ENCODE measurements at places on chromosomes 11 and 22.

GRCh38 chr22:22927196-22927887 is 39.7 kb downstream of the IGLL5 start:
- DNase-seq, result no peak

DNA sequence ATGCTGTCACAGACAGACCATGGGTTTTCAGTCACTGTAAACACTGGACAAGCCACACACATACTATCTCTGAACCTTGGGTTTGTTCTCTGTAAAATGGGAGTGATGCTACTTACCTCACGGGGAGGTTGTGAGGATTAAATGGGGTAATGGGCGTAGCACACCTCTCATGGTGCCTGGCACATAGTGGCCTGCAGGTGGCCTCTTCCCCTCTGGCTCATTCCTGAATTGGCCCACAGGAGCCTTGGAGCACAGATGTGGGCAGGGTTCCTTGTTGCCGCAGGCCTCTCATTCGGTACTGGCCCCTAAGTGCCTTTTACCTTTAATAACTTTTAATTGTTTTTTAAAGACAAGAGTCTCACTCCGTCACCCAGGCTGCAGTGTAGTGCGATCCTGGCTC is 11.7 kb downstream of the MICAL2 start:
- no peak for DNase-seq

- no peak for DNase-seq
Measured at GRCh38 chr11:61914471-61915171, 2.7 kb downstream of the RAB3IL1 start.

DNA sequence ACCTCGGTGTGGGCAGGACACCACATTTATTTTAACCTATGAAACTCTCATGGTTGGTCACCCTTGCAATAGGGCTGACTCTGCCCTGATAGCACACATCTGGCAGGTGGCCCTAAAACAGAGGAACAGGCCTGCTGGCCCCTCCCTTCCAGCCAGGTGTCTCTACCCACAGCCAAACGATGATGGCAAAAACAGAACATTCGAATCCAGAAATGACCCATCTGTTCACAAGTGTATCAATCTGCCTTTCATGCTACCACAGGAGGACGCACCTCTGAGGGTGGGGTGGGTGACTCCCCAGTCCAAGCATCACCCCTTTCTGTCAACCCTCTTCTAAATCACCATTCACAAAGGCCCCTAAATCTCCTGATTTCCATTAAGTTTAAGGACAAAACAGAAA is 118.1 kb downstream of the ETS1 start:
- DNase-seq, result no peak

DNA sequence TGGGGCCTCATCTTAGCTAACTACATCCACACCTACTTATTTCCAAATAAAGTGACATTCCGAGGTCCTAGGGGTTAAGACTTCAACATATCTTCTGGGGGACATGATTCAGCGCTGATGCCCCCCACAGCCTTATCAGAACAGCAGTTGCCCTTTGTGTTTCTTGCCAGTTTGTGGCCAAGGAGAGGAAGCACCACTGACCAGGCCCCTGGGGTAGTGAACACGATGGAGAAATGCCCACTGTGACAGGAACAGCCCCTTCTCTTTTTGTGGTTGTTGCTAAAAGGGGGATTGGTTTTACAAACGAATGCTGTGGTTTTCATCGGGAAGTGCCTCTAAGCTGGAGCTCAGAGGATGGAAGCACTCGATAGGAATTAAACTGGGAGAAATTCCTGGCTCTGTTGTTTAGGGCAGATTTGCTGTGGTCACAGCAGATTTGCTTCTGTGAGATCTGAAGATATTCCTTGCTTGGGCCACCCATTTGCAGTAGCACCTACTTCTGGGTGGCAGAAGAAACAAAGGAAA is 88.8 kb downstream of the ABTB2 start:
- no peak for DNase-seq

DNA sequence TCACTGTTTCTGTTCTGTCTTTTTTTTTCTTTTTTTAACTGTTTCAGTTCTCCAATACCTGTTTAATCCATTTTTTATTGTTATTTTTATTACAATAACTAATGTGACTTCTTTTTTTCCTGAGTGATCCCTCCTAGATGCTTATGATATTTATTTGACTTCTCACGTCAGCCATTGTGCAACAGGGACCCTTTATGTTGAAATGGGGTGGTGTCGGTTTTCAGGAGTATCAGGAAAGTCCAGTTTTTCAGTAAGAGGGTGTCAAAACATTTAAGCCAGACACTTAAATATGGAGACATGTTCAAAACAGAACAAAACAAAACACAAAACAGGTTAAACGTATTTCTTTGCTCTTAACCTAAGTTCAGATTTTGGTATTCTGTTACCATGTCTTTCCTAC is 418.8 kb downstream of the DYNC2H1 start:
- DNase-seq, result no peak

GRCh38 chr11:36233204-36233603 is 56.0 kb downstream of the COMMD9 start:
- no peak for DNase-seq

DNA sequence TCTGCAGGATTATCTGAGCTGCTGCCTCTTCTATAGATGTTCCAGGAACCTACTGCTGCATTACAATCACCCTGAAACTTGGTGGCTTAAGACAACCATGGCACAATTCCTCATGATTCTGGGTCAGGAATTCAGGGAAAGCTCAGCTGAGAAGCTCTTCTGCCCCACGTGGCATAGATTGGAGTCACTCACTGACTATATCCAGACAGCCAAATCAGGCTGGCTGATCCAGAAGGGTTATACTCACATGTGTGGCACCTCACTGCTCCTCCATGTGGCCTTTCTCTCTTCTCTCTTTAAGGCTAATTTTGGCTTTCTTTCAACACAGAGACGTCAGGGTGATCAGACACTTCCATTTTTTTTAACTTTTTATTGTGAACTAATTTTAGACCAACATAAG is 125.5 kb downstream of the BBOX1 start:
- no peak for DNase-seq

GRCh38 chr11:58058276-58059006 is 27.7 kb downstream of the OR6Q1 start:
- DNase-seq, result no peak

- peak; percentile 56 for DNase-seq
Measured at GRCh38 chr22:38927033-38927781, 30.2 kb upstream of the APOBEC3A start.

- no peak for DNase-seq
Measured at GRCh38 chr22:46801331-46801811, 38.9 kb downstream of the TBC1D22A start.

DNA sequence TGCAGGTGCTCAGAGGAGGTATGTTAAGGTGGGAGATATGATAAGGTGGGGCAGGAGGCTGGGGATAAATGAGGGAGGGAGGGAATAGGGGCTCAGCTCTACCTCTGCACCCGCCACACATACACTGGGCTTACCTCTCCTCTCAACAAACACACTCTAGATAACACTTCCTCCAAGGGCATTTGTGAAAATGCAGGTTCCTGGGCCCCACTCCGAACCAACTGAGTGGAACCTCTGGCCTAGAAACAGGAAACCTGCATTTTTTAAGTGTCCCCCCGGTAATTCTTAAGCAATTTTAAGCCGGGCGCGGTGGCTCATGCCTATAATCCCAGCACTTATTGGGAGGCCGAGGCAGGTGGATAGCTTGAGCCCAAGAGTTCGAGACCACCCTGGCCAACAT is 46.5 kb upstream of the CD5 start:
- no peak for DNase-seq

GRCh38 chr22:46320716-46321386 is 14.7 kb upstream of the TRMU start:
- DNase-seq, result no peak

DNA sequence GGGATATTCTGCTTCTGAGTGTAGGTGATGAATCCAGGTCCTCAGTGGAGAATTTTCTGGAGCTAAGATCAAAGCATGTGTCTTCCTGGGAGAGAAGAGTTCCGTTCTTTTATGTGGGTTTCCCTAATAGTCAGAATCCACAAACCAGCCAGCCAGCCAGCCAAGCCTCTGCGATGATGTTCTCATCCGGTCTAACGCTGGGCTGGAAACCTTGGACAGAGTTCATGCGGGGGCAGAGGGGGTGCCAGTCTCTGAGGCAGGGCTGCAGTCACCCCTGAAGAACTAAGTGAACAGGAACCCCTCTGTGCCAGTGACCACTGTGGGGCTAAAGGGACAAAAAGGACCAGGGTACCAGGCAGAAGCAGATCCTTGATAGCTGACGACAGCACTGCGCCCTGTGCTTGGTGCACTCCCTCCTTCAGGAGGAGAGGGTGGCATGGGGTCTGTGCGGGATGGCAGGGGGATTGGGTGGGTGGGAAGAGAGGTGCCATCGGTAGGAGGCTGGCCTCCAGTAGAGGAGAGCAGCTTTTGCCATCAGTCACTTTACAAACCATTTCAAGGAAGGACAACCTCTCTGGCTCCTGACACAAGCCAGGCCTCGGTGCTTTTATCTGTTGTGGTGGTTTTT is 27.1 kb downstream of the ADAMTS15 start:
- DNase-seq, result no peak

GRCh38 chr11:47797633-47798032 is 30.5 kb upstream of the FNBP4 start:
- DNase-seq, result peak; percentile 10

- no peak for DNase-seq
Measured at GRCh38 chr11:1936781-1937615, 10.1 kb upstream of the MRPL23 start.

- DNase-seq, result no peak
Measured at GRCh38 chr22:47460176-47460575, 697.7 kb downstream of the TBC1D22A start.

GRCh38 chr11:116427903-116428637 is 344.7 kb downstream of the BUD13 start:
- DNase-seq, result no peak

DNA sequence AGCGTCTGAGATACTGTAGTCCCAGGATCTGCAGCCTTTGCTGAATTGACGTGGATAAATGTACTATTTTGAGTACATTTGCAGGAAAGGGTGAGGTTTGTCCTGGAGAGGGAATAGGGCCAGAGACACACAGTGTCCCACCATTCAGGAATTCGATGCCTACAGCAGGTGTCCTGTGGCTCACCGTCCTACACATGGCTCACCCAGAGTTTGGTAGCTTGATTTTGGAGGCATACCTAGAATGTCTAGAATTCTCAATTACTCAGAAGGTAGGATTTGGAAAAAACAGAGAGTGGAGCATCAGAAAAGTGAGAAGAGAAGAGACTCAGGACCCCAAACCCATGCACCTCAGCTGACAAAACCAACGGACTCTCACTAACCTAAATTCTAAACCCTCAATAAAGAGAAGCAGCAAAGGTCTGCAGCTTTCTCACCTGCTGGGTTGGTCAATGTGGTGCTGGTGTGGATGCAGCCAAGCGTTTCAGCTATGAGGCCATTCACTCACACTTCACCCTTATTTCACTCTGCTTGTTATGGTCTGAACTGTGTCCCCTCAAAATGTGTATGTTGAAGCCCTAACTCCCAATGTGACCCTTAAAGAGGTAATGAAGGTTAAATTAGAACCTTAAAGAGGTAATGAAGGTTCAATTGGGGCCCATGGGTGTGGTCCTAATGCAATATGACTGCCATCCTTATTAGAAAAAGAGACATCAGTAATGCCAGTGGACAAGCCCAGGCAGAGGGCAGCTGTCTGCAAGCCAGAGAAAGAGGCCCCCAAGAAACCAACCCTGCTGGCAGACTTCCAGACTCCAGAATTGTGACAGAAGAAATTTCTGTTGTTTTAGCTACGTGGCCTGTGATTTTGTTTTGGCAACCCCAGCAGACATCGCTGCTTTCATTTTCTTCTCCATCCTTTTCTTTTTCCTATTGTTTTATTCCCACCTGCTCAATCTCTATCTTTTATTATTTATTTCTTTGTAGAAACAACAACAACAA is 187.8 kb downstream of the SNX19 start:
- no peak for DNase-seq

DNA sequence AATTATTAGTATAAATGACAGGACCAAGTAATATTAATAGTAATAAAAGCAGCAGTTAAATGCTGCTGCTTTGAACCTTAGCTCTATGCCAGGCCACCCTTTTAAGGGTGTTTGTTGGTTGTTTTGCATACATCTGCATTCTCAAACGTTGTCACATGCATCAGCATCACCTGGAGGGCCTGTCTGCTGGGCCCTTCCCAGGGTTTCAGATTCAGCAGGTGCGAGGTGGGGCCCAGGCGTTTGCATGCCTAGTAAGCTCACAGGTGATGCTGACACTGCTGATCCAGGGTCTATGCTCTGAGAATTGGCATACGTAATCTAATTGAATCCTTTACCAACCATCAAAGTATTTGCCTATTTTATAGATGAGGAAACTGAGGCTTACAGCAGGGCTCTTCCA is 246.5 kb downstream of the CADM1 start:
- DNase-seq, result no peak

DNA sequence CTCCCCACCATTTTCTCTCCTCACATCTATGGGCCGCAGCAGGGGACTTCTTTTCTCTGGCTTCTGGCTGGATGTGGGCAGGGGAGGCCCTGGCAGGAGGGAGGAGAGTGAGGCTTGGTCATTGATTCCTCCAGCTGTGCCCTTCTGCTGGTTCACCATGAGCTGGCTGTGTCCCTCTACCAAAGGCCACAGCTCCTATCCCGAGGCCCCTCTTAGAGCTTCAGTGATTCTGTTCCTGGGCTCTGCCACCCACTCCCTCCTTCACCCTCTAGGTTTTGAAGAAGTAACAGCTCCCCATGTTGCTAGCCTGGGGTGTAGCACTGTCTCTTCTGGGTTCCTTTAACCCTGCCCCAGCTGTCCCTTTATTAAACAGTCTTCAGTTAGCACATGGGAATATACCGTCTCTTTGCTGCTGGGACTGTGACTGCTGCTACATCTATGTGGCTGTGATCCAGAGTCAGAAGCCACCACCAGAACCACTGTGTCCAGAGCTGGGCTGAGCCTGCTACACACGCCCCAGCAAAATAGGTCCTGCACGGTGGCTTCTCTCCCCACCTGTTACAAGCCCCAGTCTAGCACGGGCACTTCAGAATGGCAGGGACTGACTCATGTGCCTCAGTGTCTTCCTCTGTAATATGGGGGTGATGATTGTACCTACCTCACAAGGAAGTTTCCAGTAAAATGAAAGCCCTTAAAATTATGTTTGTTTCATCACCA is 578 bp upstream of the PARVG start:
- no peak for DNase-seq

DNA sequence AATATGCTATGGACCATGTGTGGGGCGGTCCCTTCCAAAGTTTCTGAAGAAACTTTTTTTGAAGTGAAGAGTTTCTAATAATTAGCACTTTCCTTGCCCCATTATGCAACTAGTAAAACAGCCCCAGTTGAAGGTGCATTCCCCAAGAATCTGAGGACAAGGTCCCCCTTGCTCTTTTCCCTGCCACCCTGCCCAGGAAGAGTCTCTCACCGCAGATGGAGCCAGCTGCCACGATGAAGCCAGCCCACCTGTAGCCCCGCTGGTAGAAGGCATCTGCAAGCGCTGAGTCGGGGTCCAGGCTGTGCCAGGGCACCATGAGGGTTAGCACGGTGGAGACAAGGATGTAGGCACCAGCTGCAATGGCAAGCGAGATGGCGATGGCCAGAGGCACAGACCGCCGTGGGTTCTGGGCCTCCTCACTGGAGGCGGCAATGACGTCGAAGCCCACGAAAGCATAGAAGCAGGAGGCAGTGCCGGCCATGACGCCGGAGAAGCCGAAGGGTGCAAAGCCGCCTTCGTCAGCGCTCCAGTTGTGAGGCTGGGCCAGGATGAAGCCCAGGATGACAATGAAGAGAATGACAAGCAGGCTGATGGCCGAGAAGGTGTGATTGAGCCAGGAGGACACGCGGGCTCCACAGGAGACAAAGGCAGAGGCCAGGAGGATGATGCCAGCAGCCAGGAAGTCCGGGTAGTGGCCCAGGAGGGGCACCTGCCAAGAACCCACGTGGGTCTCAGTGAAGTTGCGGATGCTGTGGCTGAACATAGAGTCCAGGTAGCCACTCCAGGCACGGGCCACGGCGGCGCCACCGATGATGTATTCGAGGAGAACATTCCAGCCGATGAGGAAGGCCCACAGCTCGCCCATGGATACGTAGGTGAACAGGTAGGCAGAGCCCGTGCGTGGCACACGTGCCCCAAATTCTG is 1.5 kb downstream of the SLC7A4 start:
- no peak for DNase-seq

All from stimulated activated CD4-positive, alpha-beta T cell treated with anti-CD3 and anti-CD28 coated beads, Interleukin-4, amount 100 ng/mL, for 4 hours (primary cell).